ENCODE measurements at places on chromosomes 13 and 19. TPM values are rescaled to one million over a fixed set of nuclear protein-coding genes. Genes with fewer than 3 reads are reported as not detected.

The PLK5 gene
- not detected for total RNA-seq

The CALR gene
- 280 TPM for total RNA-seq

The RASAL3 gene
- 0.47 TPM for total RNA-seq

The ZNF709 gene
- 37.6 TPM for total RNA-seq

The MEIOSIN gene
- total RNA-seq, result not detected

The LNX2 gene
- total RNA-seq, result 8.1 TPM

The UBE2L5 gene
- not detected for total RNA-seq

The ZNF790 gene
- total RNA-seq, result 26.4 TPM

The FFAR2 gene
- 0.16 TPM for total RNA-seq

The RASGRP4 gene
- total RNA-seq, result 0.16 TPM

The ZSCAN18 gene
- 87.0 TPM for total RNA-seq

The KCNC3 gene
- total RNA-seq, result 2.3 TPM

The C5AR1 gene
- 0.16 TPM for total RNA-seq

The SLC10A2 gene
- not detected for total RNA-seq

The TICAM1 gene
- total RNA-seq, result 0.78 TPM

The IGFL3 gene
- not detected for total RNA-seq

The FXYD1 gene
- total RNA-seq, result not detected

The CD209 gene
- 0.47 TPM for total RNA-seq

The ERICH4 gene
- not detected for total RNA-seq

The MTIF3 gene
- 50.2 TPM for total RNA-seq

The ZSWIM4 gene
- total RNA-seq, result 11.1 TPM

The CPAMD8 gene
- 7.8 TPM for total RNA-seq

The GJB2 gene
- 3.1 TPM for total RNA-seq

The CCDC122 gene
- 13.4 TPM for total RNA-seq

The PRODH2 gene
- total RNA-seq, result not detected
